A673 (cell line): ENCODE measurements at places on chromosomes 7 and 10.

- no peak for DNase-seq
These were observed 36.2 kb downstream of the FRMD4A start for GRCh38 chr10:14294347-14295059.

DNA sequence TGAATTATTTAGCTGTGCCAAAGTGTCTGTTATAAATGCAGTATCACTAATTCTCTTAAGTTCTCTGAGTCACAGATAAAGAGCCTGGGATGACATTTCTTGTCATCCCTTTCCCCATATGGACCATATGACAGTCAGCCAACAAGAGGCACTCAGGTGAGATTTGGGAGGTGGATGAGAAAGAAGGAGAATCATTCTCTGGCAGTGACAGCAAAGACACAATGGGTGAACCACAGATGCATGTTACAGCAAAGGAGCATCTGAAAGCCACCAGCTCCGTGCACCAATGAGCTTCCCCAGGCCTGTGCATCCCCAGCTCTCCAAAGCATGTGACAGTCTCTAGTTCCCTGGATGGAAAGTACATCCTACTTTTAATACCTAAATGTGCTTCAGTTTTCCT is 10.8 kb downstream of the GIMAP6 start:
- DNase-seq: no peak

GRCh38 chr10:101062232-101063049 is 652 bp downstream of the KAZALD1 start:
- DNase-seq: peak; percentile 67

- no peak for DNase-seq
These were observed 197.2 kb downstream of the REEP3 start for GRCh38 chr10:63718421-63718820.

GRCh38 chr7:90474284-90475210 is 5.1 kb downstream of the PTTG1IP2 start:
- DNase-seq: peak; percentile 54

DNA sequence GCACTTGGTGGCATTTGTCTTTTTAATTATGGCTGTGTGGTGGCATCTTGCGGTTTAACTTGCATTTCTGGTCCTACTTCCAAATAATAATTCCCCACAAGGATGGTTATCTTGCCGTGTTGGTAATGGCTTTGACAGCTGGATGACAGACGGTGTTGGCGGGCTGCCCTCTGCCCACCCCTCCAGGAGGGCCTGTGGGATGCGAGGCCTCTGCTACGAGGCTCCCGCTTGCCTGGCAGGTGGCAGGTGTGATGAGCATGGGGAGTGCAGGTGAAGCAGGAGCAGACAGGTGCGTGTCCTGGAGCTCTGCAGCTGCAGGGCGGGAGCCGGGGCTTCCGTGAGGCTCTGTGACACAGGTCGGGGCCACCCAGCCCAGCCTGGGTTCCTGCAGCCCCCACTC is 11.8 kb downstream of the INPP5A start:
- DNase-seq: no peak

GRCh38 chr10:131311661-131312477 is at the start of gene TCERG1L:
Gene TCERG1L (minus strand): TSS chr10:131311721. CDS start chr10:131311635, 86 bp downstream.
- DNase-seq: peak; percentile 63

- DNase-seq: no peak
These were observed 174.2 kb upstream of the TCERG1L start for GRCh38 chr10:131485732-131486131.

DNA sequence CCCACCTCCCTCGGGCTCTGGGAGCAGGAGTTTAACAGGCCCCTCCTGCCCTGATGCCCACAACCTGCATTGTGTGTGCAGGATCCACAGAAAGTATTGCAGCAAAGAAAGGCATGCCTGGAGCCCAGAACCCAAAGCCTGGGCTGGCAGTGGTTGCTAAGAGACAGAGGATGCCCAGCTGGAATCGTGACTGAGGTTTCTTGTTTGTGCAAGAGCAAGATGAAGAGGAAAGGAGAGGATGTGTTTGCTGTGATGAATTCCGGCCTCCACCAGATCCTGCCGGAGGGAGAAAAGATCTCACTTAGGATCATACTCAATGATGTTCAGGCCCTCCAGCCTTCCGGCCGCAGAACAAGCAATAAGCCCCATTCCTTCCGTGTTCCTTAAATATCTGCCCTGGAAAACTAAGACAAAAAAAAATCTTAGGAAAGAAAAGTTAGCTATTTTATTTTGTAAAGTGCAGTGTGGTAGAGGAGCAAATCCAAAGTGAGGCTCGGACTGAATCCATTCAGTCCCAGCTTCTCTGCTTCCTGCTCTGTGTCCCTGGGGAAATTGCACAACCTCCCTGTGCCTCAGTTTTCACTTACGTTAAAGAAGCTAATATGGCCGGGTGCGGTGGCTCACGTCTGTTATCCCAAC is 57.1 kb downstream of the SLIT1 start:
- DNase-seq: no peak

DNA sequence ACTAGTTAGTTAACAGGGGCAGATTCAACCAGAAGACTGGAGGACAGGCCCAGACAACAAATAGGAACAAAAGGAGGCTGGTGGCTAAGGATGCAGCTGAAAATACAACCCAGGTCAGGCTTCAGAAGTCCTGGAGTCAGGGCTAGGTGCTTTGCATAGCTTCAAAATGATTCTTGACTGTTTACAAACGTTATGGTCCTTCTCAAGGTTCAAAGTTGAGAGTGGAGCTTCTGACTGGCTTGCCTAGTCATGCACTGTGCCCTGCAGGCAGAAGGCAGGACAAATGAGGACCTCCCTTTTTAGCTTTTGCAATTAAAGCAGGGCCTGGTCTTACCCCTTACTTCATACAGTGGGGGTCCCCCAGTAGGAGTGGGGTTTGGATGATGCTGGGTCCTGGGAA is 4.4 kb upstream of the CDH23 start:
- DNase-seq: no peak

DNA sequence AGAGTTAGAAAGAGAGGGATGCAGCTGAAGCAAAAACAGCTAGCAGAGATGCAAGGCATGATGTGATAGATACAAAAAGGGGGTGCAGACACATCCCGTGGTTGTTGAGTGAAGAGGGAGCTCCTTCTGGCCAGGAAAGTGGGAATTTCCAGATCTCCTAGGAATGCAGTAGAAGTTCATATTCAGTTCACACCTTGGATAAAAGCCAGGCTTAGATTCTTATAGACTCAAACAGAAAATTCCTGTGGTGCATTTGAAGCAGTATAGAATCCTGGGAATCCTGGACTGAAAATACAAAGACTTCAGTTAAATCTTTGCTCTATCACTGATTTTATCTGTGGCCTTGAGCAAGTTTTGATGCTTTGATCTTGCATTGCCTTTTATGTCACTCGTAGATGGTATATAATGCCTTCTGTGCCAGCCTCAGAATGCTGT is 33.9 kb downstream of the SGPL1 start:
- no peak for DNase-seq

DNA sequence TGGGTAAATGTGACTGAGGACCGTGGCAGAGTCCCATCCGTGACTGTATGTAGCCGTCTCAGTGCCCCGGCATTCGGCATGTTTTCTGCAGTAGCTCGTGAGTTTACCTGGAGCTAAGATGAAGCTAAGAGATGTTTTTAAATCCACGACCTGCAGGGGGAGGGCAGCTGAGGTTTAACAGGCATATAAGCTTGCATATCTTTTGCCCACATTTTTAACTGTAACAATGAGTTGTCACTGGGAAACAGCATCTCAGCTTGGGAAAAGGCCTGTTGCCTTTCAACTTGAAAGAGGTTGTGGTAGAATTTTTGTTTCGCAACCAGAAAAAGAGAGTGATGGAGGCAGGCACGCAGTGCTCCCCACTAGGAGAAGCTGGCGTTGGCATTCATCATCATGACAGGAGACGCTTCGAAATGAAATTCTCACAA is 77.7 kb downstream of the CELF2 start:
- no peak for DNase-seq

GRCh38 chr10:89019569-89020327 is 29.1 kb downstream of the FAS start:
- DNase-seq: no peak

DNA sequence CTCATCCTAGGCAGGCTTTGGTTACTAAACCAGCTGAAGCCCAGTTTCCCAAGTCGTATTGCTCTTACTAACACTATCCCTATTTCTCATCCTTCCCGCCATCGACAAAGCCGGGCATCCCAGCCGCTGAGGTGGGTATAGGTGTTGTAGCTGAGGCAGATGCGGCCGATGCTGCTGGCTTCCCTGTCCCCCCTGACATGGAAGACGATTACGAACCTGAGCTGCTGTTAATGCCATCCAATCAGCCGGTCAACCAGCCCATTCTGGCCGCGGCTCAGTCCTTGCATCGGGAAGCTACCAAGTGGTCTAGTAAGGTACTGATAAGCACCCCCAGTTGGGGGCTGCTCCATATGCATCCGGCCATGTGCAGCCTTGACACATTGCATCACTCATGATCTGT is 38.8 kb downstream of the AP3M1 start:
- DNase-seq: no peak

DNA sequence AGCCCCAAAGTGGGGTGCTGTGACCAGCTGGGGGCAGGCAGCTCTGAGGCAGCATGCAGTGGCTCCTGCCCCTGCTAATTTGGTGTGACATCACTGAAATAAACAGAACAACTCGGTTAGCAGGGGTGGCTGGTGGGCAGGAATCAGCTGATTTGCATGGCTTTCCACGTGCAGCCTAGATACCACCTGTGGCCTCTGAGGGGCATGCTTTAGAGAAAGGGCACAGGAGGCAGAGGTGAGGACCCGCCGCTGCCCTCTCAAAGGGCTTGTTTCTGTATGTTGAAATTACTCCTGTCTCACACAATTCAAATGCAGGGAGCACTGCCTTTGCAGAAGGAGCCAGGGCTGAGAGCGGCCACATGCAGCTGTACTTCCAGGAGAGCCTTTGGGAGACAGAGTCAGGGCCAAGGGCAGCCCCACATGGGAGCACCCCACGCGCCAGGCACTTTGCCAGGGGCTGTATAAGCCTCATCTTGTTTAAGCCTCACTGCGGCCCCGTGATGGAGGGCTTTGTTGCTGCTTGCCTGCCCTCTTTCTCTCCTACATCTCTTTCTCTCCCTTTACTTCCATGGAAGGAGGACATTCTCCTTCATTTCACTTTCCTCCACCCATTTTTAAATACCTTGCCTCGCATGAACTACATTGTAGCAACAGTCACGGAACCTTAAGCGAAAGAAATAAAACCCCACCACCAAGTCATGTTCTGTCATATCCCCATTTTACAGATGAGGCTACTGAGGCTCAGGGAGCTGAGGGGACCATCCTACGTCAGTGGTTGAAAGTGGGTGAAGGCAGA is 137.7 kb downstream of the ZMIZ1 start:
- no peak for DNase-seq

- DNase-seq: no peak
These were observed 63.7 kb upstream of the STEAP1B start for GRCh38 chr7:22563621-22564241.

- DNase-seq: peak; percentile 42
These were observed 30.4 kb upstream of the PPIF start for GRCh38 chr10:79316671-79317431.

DNA sequence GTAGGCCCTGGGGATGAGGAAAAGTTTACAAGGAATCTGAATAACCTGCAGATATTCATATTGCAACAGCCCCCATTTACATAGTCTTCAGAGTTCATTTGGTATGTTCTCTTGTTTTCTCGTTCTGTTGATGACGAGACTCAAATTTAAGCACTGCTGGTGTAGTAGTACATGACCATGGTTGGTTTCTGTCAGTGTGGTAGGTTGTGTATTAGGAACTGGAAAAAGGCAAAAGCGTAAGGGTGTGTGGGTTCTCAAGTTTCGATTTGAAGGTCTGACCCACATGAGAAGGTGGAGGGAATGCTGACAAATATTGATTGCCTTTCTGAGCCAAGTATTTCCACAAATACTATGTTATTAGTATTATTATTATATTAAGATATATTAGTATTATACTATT is 151.7 kb downstream of the AUTS2 start:
- no peak for DNase-seq

DNA sequence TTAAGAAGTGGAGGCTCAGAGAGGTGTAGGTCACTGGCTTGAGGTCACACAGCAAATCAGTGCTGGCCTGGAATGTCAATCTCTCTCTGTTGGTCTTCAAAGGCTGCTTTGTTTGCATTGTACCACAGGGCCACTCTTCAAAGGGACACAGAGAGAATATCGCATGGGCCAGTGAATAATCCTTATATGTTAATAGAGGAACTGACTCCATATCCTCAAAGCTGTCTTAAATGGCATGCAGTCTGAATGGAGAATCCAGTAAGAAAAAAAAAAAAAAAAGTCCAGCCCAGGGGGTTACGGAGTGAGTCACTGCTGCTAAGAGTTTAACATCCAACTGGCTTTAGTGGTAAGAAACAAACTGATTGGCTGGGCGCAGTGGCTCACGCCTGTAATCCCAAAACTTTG is 54.1 kb downstream of the NRAP start:
- DNase-seq: peak; percentile 21

DNA sequence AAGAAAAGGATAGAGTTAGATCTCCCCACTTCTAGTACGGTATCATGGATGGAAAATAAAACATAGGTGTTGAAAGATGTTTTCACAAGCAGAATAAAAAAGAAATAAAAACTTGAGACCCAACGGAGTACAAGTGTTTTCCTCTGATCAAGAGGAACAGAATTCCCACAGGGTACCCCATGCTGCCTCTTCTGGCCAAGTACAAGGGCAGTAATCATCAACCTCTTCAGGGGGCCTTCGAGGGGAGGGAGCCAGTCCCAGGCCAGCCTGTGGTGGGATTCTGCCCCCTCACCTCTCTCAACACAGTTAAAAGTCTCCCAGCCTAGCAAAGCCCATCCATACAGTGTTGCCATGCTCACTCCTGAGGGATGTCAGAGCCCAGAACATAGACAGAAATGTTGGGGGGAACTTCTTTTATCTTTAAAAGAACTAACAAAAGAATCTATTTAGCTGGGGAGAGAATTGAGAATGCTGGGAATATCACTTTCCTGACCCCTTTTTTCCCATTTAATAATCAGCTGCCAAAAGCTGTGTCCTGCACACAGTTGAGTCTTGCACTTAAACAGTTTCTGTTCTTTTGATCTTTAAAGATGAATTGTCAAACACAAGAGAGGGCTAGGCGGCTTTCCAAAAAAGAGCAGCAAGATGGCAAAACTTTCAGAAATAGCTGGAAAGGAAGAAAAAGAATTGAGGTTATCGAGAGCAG is 101.7 kb downstream of the PTN start:
- DNase-seq: no peak

GRCh38 chr7:30911561-30911969 is at the start of gene AQP1:
Gene AQP1 (plus strand): TSS chr7:30911853. CDS start chr7:30911910, 57 bp downstream.
- peak; percentile 14 for DNase-seq

DNA sequence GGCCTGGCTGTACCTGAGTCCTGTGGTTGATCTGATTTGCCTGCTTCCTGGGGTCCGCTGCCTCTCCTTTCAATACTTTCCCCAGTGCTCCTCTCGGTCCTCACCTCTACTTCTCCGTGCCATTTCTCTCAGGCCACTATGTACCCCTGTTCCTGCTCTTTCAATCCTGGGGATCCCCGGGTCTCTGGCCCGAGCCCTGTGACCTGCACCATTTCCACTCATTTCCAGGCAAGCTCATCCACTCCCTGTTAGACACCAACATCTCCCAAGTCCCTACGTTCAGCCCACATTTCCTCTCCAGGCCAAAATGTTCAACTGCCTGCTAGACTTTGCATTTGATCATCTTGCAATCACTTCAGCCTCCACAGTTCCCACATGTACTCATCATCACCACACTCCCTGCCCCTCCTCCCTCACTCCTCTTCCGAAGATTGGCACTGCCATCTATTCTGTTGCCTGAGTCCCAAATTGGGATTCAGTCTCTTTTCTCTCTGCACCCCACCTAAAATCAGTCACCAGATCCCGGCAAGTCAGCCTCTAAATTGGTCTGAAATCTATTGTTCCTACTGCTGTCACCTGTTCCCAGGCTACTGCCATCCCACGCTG is 34.4 kb upstream of the ZMIZ1 start:
- DNase-seq: no peak

GRCh38 chr10:73925539-73925938 is 14.6 kb downstream of the PLAU start:
- no peak for DNase-seq
